ENCODE measurements at places on chromosomes 5 and 9. TPM values are rescaled to one million over a fixed set of nuclear protein-coding genes. Genes with fewer than 3 reads are reported as not detected.

DNA sequence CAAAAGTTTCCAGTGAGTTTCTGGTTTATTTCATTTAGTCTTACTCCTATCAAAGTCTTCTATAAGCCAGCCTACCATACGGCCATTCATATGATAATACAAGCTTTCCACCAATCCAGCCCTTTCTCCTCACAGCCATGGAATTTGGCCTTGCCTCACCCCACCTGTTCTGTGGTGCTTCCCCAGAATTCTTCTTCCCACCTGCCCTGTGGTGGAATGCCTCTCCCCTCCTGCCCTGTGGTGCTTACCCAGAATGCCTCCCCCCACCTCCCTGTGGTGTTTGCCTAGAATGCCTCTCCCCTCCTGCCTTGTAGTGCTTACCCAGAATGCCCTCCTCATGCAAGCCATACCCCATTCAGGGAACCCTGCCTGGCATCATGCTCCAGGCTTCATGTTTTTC is 90.3 kb upstream of the APC start:
- DNase-seq = no peak

DNA sequence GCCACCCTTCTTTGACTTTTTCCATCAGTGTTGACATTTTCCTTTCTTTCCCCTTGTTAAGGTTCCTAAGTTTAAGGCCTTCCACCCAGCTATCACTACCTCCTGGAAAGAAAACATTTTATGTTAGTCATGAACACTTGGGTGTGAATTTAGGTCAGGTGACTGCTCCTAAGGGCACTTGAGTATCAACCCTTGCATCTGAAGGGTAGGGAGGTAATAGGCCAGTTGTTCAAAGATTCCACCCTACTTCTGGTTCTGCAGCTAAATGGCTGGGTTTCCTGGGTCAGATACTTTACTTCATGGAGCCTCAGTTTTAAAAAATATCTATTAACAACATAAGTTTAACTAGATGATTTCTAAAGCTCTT is 49.1 kb upstream of the OSMR start:
- DNase-seq = no peak

GRCh38 chr5:88144219-88145001 is 124.2 kb downstream of the TMEM161B start:
- no peak for DNase-seq

DNA sequence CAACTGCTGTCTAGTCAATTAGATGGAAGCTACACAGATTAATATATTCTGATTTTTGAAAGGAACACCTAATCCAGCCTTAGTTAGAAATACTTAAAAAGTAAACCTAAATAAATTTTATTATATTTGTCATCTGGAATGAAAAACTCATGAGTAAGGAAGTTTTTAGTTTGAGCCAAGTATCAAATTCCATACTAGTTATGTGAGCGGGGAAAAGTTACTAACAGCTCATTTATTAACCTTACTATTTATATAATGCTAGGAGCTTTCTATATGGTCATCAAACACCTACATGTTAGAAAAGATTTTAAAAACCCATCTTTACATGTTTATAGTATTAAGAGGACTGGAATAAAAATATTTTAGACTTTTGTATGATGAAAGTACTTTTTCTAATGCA is 41.6 kb upstream of the POU5F2 start:
- DNase-seq = no peak

DNA sequence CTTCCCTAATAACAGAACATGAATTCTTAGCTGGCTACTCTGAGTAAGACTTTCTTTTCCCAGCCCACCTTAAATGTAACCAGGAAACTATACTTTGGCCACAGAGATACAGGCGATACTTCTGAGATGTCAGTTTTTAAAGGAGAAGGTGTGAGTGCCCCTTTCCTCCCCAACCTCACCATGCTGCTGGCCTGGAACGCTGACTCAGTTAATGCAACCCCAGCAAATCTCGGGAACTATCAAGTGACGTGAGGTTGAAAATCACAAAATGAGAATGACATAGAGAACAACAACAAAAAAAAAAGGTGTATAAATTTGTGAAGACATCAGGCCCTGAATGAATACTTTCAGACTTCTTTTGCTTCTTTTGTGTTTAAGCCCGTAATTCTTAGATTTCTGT is 13.7 kb downstream of the ZNF484 start:
- DNase-seq = no peak

The FOXD4 gene
- 0.15 TPM for total RNA-seq

Data from gastrocnemius medialis (tissue), 4 donors.